ENCODE measurements at places on chromosomes 12 and 14.

DNA sequence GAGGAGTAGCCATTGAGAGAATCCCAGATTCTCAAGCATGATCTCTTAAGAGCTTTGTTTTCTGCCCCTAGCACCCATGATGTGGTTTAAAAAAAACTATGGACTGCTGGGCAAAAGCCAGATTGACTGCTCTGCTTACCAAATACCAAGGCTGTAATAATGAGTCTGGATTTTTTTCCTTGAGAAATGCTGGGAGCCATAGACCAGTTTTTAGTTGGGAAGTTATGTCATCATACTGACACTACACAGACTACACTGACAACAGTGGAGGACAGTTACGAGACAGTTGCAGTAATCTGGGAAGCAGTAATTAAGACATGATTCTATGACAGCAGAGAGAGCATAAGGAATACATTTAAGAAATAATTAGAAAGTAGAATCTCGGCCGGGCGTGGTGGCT lies 35.8 kb downstream of the SPATA7 start:
- DNase-seq = no peak

- no peak for DNase-seq
Observed at GRCh38 chr14:74935360-74935680, 12.3 kb upstream of the RPS6KL1 start.

- no peak for DNase-seq
Observed at GRCh38 chr14:76236172-76237130, 84.7 kb downstream of the GPATCH2L start.

- no peak for DNase-seq
Observed at GRCh38 chr14:51370758-51371386, 130.8 kb downstream of the TMX1 start.

DNA sequence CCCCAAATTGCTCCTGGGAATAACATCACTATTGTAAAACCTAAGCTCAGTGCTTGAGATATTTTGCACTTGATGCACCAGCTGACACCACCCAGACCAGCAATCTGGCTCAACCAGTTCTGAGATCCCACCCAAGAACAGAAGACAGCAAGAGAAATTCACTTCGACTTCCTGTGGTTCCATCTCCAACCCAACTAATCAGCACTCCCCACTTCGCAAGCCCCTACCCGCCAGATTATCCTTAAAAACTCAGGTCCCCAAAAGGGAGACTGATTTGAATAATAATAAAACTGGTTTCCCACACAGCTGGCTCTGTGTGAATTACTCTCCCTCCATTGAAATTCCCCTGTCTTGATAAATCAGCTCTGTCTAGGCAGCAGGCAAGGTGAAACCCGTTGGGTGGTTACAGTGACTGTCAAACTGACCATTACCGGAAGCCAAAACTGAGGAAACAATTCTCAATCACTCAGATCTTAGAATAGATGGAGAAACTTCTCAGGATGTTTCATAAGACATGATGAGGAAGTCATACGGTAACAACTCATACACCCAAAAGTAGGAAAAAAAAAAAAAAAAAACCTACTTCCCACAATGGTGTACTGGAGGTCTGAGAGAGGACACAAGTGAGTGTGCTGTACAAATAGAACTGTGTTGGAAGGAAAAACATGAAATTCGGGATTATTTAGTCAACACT lies 92.4 kb downstream of the TMTC1 start:
- no peak for DNase-seq

All from stimulated activated naive B cell treated with anti-CD40 and anti-IgM and Interleukin-4, amounts not matched to agents 10 μg/mL and 1 μg/mL and 100 μg/mL, for 72 hours (primary cell).